Activated naive CD8-positive, alpha-beta T cell treated with anti-CD3 and anti-CD28 coated beads, Interleukin-2, amount 10 ng/mL, durations not matched to agents 7 days and 5 days (primary cell): ENCODE measurements at places on chromosomes 1 and 21.

- DNase-seq: peak; percentile 89
These were observed 14.0 kb upstream of the THEMIS2 start for GRCh38 chr1:27858072-27858948.

GRCh38 chr21:28431527-28432200 lies 561.0 kb downstream of the LTN1 start:
- no peak for DNase-seq

DNA sequence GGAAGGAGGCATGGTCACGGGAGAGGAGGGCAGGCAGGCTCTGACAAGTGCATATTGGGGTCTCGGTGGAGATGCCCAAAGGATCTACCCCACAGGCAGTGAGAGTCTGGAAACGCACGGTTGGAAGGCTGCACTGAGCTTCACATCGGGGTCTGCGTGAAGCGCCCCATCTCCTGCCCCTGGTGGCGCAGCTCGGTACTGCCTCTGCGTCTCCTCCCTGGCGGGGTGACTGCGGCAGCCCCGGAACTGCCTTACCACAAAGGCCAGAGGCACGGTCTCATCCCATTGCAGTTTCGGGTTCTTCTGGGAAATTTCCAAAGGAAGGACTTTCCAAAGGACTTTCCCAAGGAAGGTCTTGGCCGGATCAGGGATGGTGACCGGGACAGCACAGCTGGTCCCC lies 69.2 kb upstream of the AJAP1 start:
- peak; percentile 63 for DNase-seq

DNA sequence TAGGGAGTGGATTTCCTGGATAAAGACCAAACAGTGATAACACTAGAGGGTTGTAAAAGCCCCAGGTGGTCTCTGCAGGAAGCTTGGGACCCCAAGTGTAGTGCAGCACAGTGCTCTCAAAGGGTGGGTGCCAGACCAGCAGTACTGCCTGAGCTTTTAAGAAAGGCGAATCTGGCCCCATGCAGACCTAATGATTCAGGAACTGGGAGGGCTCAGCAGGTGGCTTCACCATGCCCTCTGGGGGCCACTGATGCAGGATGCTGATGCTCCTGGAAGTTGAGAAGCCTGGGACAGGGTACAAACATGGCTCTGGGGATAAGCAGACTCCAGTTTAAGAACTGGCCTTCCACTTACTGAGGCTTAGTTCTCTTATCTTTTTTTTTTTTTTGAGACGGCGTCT lies 29.1 kb upstream of the NEK2 start:
- DNase-seq: no peak

- DNase-seq: no peak
These were observed 99.8 kb downstream of the SNX7 start for GRCh38 chr1:98761219-98761865.

DNA sequence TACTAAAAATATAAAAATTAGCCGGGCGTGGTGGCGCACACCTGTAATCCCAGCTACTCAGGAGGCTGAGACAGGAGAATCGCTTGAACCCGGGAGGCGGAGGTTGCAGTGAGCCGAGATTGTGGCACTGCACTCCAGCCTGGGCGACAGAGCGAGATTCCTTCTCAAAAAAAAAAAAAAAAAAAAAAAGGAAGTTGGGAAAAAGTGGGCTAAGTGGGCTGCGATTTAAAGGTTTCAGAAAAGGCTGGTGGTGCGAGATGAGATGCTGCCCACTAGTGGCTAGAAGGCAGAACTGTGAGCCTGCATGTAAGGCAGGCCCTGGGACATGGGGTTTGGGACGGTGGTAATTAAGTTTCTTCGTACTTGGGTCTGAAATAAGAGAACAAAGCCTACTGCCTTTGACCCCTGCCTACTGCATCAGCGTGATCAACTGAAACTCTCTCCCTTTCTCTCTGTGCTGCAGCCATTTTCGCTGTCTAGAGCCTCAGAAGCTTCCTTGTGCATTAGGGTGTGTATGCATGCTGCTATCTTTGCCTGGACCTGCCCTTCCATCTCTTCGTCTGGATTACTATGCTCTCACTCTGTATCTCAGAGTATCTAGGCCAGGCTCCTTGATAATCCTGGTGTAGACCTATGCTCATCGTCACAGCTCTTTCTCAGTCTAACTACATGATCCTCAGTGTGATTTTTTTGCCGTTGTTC lies 12.4 kb downstream of the FMOD start:
- peak; percentile 49 for DNase-seq

DNA sequence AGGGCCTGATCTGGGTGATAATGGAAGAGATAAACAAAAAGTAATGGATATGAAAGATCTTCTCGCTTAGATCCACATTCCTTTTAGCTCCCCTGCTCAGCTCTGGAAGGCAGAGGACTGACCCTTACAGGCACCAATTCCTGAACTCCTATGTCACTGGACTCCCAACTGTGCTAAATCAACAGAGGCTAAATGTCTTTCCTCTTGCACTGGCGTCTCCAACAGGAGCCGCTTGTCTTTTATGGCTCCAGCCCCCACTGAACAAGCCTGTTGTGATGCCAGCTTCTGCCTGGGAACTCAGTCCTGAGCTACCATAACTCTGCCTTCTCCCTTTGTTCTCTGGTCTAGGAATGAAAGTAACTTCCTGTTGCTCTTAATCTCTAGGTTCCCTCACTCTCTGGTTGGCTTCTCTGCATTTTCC lies 142.1 kb upstream of the COL11A1 start:
- DNase-seq: no peak

DNA sequence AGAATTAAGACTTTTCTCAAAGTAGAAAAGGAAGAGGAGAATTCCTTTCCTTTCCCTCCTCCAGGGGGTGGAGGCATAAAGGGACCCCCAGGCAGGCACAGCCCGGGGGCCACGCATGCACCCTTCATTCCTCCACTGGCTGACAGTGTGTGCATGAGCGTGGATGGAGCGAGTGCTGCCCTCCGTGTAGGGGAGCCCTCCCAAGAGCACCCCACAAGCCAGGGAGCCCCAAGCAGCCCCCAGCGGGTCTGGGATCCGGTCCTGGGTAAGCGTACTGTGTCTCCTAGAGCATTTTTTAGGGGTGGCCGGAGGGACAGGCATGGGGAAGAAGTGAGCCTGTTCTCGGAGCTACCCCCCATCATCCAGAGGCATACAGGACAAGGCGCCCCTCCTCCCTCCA lies 120.5 kb downstream of the SIK1 start:
- DNase-seq: no peak
